ENCODE measurements at places on chromosomes 5 and 9.

DNA sequence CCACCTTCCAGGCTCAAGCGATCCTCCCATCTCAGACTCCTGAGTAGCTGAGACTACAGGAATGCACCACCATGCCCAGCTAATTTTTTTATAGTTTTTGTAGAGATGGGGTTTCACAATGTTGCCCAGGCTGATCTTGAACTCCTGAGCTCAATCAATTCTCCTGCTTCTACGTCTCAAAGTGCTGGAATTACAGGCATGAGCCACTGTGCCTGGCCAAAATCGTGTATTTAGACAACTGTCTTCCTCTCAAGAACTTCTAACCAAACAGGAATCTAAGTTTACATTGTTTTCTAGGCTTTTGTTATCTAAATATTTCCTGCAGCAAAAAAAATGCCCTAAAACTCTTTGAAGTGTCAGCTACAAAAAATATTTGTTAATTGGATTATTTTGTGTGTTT lies 78.8 kb downstream of the NLN start:
- DNase-seq = no peak

DNA sequence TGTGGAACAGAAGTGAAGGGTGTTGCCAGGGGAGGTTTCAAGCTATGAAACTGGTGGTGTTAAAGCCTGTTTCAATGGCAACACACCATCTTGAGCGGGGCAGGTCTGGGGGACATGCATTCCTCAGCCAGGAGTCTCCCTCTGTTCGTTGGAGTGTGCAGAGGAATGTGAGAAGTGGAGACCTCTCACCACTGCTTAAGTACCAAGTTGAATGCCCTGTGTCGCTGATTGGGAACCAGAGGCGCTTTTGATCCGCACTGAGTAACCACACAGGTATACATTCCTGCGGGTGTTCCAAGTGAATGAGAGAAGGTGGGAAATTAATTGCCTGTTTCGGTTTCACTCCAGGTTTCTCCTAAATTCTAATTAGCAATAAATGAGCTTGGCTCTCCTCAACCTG lies 99.4 kb downstream of the LIX1 start:
- no peak for DNase-seq

DNA sequence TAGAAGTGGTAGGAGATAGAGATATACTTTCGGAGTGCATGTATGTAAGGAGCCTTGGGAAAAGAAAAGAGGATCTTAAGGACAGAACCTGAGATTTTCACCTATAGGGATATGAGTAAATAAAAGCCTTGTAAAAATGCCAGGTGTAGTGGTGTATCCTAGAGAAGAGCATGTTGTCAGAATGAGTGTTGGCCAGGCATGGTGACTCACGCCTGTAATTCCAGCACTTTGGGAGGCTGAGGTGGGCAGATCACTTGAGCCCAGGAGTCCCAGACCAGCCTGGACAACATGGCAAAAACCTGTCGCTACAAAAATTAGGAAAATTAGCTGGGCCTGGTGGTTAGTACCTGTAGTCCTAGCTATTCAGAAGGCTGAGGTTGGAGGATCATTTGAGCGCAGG lies 76.0 kb downstream of the IPO11 start:
- DNase-seq = no peak

GRCh38 chr9:78781681-78782080 lies 484.8 kb downstream of the PSAT1 start:
- DNase-seq = no peak
